ENCODE measurements at places on chromosomes 11 and 22.

GRCh38 chr22:50297510-50298265, 9.8 kb downstream of the PLXNB2 start:
- no peak for DNase-seq

- DNase-seq = no peak
Observed at GRCh38 chr22:38923463-38924346, 33.7 kb upstream of the APOBEC3A start.

DNA sequence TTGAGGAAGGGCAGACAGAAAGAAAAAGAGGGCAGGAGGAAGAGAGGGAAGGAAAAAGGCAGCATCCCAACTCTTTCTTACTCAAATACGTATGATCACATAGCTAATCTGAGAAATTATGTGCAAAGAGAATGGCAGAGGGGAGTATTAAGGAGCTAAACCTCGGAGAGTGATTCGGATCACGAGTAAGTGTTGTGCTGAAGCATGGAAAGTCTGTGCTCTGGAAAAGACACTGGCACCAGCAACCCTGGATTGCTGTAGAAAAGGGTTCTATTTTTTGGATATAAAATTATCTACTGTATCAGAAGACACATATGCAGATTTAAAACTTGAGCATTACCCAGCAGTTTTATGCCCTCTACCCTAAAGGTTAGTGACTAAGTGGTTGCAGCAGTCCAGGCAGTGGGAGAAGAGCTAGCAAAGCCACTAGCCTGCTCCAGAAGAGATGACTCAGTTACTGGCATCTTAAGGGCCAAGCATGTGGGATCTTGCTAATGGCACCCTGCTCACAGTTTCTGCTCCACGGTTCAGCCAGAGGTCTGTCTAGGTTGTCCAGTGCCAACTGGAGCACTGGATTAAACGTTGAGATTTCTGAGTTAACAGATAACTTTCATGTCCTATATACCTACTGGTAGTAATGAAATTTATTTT, 151.7 kb downstream of the SWAP70 start:
- DNase-seq = no peak

GRCh38 chr11:68658661-68659060, 25.7 kb upstream of the GAL start:
- no peak for DNase-seq

DNA sequence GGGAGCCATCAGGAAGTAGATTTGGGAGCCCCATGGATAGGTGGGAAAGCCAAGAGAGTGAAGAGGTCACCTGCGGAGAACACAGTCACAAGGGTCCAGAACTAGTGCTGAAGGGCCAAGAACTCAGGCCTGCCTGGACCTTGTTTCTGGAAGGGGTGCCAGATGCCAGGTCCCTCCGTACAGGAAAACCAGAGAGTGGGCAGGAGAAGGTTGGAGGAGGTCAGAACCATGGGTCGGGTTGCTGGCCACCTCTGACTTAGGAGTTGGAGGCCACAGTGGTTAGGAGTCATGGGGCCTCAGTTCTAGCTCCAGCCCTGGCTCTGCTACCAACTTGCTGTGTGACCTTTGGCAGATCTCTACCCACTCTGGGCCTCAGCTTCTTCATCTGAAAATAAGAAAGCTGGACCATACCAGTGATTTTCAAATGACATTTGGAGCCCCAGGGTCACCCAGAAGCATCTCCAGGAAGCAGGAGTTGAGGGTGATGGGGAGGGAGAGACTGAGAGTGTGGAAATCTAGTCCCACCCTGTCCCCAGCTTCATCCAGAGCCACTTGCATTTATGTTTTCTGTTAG, 20.8 kb upstream of the TUB start:
- no peak for DNase-seq

GRCh38 chr22:22031183-22031945, 48.8 kb upstream of the TOP3B start:
- no peak for DNase-seq

DNA sequence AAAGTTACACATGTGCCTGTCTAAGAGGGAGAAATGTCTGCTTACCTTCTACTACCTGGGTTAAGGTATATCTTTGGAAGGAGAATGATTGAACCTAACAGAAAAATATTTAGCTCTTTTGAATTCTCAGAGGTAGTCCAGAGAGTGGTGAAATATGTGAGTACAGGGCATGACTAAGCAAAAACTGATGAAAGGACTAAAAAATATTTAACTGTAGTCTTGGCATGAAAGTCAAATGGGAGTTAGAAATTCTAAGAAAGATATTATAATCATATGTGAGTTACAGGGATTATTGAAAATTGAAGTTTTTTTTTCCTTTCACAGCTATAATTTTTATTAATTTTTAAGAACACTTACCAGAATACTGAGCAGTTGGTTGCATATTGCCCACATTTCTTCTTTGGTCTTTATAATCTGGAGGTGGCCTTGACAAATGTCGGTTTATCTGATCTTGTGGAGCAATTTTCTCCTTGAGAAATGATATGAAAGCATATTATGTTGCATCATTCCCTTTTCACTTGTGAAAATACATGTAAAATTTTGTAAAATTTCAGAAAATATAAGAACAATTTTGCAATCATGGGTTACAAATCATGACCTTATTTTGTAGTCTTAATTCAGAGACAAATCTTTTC, 61.4 kb upstream of the MTMR2 start:
- DNase-seq = no peak

DNA sequence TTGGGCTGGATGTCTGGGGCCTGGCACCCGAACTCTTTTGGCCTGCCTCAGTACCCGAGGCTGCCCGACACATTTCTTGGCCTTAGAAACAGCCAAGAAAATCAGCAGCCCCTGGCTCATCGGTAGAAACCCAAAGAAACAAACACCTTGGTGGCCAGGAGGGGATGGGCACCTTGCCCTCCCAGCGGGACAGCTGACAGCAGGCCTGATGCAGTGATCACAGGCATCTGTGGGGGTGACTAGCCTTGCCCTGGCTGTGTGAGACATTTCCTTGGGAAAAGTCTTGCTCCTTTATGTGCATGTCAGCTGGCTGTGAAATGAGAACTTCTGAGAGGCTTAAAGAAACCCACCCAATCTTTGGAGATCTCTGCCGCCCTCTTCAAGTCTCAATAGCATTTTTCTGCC, 60.9 kb downstream of the SMIM38 start:
- DNase-seq = no peak

DNA sequence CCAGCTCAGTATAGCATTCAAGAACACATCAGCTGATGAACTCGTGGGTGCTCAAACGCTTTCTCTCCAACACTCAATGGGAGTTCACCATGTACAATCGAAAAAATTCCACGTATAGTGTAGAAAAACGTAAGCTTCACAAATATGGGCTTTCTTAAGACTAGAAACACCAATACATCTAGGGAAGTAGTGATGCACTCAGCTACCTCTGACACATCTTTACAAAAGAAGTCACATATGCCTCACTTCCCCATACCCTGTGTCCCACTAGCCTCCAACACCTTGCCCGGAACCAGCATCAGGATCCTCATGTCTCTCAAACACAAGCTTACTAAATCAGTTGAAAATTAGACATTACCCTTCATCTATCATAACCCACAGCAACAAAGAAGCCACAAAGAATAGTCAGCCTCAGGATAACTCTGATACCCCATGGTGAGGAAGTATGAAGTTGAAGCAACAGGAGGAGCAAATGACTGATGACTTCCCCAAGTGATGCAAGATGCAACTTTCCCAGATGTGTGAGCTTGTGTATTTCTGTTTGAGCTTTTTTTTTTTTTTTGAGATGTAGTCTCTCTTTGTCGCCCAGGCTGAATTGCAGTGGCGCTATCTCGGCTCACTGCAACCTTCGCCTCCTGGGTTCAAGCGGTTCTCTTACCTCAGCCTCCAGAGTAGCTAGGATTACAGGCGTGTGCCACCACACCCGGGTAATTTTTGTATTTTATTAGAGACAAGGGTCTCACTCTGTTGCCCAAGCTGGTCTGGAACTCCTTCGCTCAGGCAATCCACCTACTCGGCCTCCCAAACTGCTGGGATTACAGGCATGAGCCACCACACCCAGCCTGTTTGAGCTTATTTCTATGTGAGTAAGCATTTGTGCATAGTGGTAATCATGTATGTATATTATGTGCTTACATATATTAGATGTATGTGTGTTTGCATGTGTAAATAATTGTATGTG, 8.5 kb upstream of the DENND5A start:
- no peak for DNase-seq

DNA sequence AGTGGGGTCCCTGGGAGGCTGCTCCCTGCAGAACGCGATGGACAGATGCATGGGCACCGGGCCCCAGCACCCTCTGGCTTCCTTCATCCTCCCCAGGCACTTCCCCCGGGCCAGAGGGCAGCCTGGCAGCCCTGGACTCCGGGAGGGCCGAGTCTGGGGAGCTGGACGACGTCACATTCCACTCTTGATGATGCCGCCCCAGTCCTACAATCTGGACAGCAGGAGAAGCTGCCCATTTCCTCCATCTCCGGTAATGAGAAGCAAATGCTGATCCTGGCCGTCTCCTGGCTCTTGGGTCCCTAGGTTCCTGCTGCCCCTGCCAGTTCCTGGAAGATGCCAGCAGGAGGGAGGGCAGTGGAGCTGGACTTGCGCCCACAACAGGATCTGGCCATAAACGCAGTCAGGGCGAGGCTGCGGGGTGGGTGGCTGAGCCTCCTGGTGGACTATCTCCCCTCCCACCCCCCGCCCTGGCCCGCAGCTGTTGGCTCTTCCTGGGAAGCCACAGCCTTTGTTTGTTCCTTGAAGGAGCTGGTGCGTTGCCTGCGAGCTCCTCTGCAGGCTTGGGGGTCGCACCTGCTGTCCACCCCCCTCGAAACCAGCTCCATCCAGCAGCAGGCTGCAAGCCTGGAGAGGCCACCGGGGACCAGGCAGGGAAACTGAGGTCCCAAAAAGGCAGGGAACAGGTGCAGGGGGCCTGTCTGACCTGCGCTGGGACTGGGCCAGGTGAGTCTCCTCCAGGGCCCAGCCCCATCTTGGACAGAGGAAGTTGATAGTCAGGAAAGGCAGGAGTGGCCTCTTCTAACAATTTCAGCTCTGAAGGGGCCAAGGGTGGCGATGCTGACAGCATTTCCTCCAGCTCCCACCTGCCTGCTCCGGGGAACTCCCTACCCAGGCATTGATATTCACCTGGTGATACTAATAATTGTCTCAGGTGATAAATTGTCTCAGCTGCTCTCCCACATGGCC, 17.9 kb upstream of the MUC6 start:
- no peak for DNase-seq

GRCh38 chr11:116842909-116843308, 5.5 kb upstream of the APOA1 start:
- no peak for DNase-seq

GRCh38 chr11:1520663-1521267, 34.2 kb upstream of the MOB2 start:
- no peak for DNase-seq

- no peak for DNase-seq
Observed at GRCh38 chr11:10550503-10551289, 9.7 kb upstream of the RNF141 start.

DNA sequence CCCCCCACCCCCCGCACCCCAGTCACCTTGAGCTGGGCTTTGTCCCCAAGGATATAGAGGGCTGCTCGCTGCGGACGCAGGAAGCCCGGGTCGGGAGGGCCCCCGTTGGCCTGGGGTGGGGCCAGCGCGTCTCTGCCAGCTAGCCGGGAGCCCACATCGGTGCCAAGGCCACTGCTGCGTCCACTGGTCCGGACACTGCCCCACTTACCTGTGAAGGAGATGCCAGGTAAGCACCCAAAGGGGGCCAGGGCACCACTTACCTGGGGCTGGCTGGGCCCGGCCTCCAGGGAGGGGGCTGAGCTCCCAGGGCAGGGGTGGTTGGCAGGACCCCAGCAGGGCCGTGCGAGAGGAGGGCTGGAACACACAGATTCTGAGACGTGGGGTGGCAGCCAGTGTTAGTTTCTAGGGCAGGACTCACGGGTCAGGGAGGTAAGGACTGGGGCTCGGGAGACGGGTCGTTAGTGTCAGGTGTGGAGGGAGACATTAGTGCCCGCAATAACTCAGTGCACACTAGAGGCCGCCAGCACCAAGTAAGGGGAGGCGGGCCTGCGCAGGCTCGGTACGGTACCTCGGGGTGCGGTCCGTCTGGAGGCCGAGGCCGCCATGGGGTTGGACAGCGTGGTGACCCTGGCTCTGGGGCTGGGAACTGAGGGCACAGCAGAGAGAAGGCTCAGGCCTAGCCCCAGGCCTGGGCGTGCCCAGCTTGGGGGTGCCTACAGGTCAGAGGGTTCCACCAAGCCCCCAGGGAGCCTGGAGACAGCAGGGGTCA, 18.2 kb downstream of the SBF1 start:
- no peak for DNase-seq

DNA sequence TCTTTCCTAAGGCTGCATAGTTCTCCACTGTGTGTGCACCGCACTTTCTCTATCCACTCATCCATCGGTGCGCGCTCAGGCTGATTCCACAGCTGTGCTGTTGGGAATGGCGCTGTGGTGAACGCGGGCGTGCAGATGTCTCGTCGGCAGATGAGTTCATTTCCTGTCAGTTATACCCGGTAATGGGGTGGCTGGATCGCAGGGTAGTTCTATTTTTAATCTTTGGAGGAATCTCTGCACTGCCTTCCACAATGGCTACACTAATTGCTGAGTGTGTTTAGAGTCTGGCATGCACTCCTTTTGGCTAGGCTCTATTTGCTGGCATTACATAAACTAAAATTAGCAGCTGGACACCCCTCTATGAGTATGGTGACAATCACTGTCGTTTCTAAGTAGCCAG, 27.9 kb upstream of the KRTAP5-7 start:
- no peak for DNase-seq

GRCh38 chr11:70016666-70017367, 61.3 kb upstream of the ANO1 start:
- DNase-seq = no peak

DNA sequence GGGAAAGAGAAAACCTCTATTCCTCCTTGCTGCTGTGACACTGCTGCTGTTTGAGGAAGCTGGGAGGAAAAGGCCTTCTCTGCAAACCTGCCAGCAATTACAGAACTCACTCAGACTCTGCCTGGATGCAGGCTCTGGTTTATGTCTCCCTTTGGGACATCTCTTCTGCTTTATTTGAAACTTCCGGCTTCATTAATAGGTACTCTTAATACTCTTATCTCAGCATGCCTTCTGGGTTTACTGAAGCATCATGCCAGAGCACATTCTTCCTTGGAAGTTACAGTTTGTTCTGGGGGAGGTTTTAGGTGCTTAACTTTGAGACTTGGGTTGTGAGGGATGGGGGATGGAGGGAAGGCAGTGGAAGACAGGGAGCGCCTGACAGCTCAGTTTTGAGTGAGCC, 79.9 kb downstream of the NAV2 start:
- DNase-seq = no peak

- no peak for DNase-seq
Observed at GRCh38 chr11:104781719-104782376, 116.4 kb downstream of the CASP12 start.
